ENCODE measurements at places on chromosomes 2 and 18. TPM values are rescaled to one million over a fixed set of nuclear protein-coding genes. Genes with fewer than 3 reads are reported as not detected.

The SP110 gene
- total RNA-seq: 12.4 TPM

The ONECUT2 gene
- total RNA-seq: 0.03 TPM

The ASPRV1 gene
- total RNA-seq: 0.47 TPM

The CIAO1 gene
- total RNA-seq: 135 TPM

The MBD1 gene
- total RNA-seq: 124 TPM

The NCKAP5 gene
- total RNA-seq: 0.47 TPM

The ASB18 gene
- total RNA-seq: not detected

The ODC1 gene
- total RNA-seq: 582 TPM

The PLB1 gene
- total RNA-seq: 1.8 TPM

The DHRS9 gene
- 0.21 TPM for total RNA-seq

The OXER1 gene
- not detected for total RNA-seq

The FABP1 gene
- not detected for total RNA-seq

The SYT4 gene
- not detected for total RNA-seq

The ADCYAP1 gene
- total RNA-seq: not detected

The HEATR5B gene
- total RNA-seq: 9.0 TPM

The NIFK gene
- 104 TPM for total RNA-seq

The IL1RL2 gene
- total RNA-seq: not detected
